ENCODE measurements at places on chromosomes 6 and 20.

DNA sequence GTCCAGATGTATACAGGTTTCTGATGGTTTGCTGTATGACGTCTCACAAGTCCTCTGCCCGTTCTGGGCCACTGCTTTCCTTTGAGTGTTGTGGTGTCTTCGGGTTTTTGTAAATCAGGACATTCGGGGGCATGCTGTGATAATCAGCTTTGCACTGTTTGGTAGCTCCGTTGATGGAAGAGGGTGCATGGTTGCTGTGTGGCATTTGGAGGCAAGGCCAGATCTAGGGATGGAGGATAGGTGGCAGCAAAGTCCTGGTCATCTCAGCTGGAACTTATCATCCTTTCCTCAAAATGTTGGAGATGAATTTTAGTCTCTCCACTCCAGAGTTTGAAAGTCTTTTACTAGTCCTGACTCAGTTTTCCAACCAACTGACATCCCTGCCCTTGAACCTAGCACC lies 91.0 kb downstream of the SCP2D1 start:
- DNase-seq: no peak

GRCh38 chr6:15473741-15474161 lies 189.1 kb downstream of the DTNBP1 start:
- no peak for DNase-seq

- no peak for DNase-seq
Measured at GRCh38 chr6:19983374-19983773, 146.2 kb downstream of the ID4 start.

DNA sequence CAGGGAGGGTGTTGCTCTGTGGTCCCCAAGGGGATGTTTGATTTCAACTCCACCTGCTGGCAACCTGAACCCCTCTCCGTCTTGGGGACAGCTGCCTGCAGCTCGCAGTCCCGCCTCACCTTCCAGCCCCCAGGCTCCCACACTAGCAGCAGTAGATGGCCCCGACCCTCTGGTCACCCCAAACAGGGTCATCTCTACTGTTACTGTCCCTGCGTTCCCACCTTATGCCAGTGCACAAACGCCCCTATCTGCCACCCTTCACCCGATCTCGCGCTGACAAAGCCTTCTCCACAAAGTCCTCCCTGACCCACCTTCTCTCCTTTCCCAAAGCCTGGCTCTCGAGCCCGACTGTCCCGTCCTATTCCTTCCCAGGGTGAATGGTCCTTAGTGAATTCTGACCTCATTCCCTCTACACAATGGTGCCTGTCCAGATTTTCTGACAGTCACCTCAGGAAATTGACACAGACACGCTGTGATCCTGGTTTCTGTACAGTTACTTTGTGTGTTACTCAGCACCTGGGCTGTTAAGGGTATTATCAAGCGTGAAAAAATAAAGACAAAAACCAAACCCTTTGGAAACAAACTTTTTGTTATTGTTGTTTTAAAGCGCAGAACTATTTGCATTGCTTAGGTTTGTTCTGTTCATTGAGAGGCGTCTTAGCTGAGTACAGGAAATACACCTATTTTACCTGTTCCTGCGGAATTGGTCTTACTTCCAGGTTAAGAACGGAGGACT lies 728 bp downstream of the FUT9 start:
- DNase-seq: no peak

GRCh38 chr6:41630069-41630468 lies 8.2 kb upstream of the MDFI start:
- DNase-seq: no peak

DNA sequence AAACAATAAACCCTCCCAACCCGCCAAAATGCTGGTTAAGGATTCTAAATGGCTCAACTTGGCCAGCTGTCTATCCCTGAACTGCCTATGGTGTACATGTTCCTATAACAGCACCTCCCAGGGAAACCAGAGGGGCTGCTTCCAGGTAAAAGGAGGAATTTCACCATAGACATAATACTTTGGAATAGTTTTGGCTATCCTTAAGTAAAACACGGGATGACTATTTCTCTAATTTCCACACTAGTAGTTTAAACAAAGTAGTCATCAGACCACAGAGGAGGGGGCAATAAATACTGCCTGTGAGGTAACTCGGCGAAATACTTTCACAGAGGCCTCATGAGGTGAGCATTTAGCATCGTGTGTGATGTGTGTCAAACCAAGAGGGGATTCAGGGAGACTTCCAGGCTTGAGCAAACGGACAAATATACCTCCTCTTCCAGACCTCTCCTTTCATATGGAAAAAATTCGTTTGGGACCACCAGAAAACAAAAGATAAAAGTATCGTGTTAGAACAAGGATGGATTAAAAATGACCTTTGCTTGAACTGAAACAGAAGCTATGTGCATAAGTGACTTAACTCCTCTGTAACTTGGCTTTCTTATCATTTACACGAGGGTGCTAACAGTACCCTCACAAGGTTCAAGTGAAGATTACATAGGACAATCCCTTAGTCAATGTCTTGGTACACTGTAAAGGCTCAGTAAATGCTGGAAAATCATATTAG lies 1.0 kb upstream of the XRN2 start:
- DNase-seq: no peak

All from T follicular helper cell (primary cell).